ENCODE measurements at places on chromosomes 4 and X.

DNA sequence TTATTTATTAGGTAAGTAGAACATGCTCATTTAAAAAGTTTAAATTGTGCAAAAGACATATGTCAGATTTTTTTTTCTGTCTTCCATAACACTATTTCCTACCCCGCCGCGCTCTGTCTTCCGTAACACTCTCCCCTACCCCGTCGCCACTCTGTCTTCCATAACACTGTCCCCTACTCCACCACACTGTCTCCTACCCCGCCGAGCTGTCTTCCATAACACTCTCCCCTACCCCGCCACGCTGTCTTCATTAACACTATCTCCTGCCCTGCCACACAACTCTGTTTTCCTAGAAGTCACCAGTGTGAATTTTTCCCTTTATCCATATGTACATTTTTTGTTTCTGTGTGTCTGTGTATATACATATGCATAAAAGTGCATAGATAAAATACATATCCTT is 4.4 kb downstream of the MSMO1 start:
- no peak for DNase-seq

GRCh38 chr4:1222036-1222789 is 26.7 kb downstream of the CTBP1 start:
- no peak for DNase-seq

- DNase-seq, result no peak
Observed at GRCh38 chrX:118016422-118016821, 100.2 kb downstream of the KLHL13 start.

- no peak for DNase-seq
Observed at GRCh38 chr4:30802622-30803323, 82.6 kb downstream of the PCDH7 start.

GRCh38 chrX:135697601-135698000 is 15.8 kb upstream of the CT45A1 start:
- no peak for DNase-seq

DNA sequence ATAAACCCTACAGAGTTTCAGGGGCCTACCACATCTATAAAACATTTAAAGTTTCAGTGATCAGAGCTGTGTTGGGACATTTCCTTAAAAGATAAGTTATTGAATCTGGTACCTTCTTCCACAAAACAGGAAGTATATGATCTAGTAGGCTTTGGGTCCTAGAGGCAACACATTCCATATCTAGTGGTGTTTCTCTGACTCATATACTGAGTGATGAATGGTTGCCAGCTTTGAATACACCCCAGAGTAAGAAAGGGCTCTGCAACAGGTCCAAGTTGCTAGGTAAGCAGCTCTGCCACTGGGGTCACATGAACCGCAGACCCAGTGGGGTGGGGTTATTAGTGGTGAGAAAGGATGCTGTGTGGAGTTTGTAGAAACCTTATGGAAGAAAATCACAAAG is 32.4 kb upstream of the BLTP1 start:
- no peak for DNase-seq

DNA sequence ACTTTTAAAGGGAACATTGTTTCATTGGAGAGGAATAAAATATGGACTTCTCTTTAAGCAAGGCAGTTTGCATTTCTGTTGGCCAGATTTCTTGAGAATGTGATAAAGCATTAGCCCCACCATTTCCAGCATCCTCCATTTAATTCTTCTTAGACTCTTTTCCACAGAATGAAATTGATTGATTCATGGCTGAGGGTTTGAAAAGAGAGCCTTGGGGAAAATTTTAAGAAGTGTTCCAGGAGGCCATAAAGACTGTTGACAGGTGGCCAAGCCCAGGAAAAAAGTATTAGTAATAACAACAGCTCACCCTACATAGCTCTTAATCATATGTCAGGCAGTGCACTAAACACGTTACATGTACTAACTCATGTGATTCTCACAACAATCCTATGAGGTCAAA is 53.4 kb downstream of the SHROOM3 start:
- DNase-seq, result no peak

- no peak for DNase-seq
Observed at GRCh38 chrX:7059214-7059838, 88.2 kb upstream of the STS start.

- DNase-seq, result no peak
Observed at GRCh38 chr4:87377816-87378215, 13.2 kb downstream of the HSD17B11 start.

DNA sequence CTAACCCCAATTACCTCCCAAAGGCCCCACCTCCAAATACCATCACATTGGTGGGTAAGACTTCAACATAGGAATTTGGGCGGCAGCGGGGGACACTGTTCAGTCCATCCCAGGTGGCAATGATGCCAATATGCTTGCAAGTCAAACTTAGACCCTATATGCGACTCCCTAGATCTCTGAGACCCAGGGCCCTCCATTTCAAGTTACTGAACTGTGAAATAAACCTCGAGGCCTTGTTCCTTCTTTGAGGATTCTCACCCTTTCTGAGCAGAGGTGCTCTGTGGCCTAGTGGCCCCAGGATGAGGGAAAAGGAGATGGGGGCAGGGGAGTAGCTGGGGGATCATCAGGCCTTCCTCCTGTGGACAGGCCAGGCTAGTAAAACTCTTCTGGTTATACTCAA is 44.7 kb downstream of the CNGA2 start:
- no peak for DNase-seq

- DNase-seq, result no peak
Observed at GRCh38 chr4:17241835-17242234, 270.1 kb downstream of the QDPR start.

- peak; percentile 35 for DNase-seq
Observed at GRCh38 chr4:174521800-174522182, 497 bp downstream of the HPGD start.

GRCh38 chrX:108165383-108166111 is 74.0 kb downstream of the ATG4A start:
- no peak for DNase-seq

GRCh38 chr4:26377328-26378311 is 56.8 kb downstream of the RBPJ start:
- DNase-seq, result no peak

DNA sequence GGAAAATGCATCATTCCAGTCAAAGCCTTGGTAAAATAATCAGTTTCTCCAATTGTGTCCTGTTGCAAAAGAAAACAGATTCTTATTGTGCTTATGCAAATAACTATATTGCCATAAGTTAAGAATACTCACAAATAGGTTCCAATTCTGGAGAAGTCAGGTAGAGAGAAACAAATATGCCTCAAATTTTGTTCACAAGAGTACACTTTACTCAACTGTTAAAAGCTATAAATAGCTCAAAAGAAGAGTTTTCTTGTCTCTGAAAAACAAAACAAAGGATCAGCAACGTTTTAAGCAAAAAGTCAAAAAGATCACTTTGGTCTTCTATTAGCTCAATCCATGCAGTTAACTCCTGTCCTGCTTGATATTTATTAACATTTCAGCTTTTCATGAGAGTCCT is 21.9 kb downstream of the SYTL5 start:
- DNase-seq, result no peak

DNA sequence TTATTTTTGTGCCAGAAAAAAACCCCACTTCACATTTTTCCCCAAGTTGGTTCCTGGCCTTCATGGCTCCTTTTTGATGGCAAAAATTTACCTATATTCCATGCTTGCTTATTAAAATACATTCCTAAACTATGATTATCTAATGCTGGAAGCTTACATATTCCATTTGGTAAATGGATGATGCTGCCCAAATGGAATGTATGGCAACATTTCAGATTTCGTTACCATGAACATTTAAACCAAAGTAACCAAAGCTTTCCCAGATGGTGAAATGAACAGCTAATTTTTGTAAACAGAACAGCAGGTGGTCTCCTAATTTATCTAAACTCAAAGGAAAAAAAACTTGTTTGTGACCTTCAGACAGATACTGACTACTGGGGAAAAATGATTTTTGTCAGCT is 110.8 kb upstream of the TEX13A start:
- DNase-seq, result no peak

DNA sequence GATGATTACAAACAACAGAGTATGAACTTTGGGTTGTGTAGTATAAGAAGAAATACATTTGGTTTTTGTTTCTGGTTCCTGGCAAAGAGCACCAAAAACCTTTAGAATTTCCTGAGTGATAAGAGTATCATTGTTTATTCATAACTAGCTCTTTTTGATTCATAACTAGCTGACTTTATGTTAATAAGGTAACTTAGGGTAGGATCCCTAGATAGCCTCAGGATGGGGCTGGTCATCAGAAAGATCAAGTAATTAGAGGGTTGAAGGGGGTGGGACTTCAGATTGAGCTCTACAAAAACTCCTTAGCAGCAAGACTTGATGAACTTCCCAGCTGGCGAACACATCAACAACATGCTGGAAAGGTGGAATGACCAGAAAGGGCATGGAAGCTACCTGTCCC is 166.5 kb downstream of the SCFD2 start:
- no peak for DNase-seq

DNA sequence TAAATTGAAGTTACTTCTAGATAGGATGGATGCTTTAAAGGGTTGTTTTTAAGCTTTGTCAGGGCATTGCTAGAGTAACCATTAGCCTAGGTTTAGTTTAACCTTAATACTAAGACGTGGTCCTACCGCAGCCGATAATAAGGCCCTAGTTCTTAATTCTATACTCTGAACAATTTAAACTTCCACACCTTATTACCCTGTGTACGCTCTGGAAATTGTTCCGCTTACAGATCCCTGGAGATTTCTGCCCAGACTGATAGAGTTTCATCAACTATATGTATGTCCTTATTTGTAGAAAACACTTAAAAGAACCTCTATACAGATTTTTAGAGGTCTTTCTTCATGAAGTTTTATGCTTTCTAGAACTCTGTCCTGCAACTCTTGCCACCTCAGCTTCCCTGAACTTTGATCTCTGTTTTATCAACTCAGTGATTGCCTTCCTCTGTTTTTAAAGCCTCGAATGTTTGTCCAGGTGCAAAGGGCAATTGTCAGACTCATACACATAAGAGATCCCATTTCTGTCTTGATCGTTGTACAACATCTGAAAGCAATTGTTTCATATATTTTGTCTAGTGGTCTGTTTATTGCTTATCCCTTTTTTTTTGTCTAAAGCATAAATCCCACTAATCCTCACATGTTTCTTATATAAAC is 71.1 kb upstream of the VCX start:
- no peak for DNase-seq

DNA sequence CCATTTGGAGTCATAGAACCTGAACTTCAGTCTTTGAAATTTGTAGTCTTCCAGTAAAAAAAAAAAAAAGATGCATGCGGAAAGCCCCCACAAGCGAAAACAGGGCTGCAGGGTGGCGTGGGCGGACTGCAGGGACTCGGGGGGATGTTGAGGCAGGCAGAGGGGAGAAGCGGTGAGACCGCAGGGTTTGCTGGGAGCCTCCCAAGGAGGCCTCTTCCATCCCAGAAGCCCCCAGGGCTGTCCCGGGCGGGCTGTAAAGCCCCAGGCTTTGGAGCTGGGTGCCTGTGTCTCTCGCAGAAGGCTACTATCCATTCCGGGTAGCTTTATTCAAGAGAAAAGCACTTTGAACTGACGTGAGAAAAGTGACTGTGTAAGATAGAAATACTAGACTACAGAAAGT is 46.7 kb upstream of the TADA2B start:
- no peak for DNase-seq

DNA sequence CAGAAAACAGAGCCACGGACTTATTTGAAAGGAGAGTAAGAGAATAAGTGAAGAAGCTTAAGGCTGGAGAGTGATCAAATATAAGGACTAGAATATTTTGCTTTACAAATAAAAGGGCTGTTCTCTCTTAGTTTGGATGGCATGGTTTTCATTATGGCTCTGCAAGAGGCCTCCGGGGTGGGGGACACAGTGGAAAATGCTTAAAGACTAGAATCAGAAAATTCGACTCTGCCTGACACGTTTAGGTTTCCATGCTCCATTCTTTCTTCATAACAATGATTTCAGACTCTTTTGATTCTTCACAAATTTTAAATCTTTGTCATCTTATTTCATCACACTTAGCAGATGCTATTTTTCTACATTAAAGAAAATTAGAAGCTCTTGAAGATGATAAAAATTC is 632.4 kb upstream of the BOD1L1 start:
- no peak for DNase-seq

DNA sequence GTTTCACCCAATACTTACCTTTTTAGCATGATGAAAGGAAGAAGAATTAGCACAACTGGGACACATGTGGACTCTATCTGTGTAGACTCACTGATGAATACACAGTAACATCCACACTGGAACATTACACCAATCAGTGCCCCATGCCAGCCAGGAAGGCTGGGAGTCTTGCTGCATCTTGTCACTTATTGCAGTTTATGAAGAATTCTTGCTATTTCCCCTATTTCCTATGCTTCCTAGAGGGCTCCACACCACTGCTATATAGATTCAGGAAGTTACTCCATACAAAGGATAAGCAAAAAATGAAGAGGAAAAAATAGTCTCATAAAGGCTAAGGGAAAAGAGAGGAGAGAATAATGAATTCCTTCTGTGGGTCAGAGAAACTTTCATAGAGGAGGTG is 201.0 kb downstream of the CAMK2D start:
- no peak for DNase-seq

DNA sequence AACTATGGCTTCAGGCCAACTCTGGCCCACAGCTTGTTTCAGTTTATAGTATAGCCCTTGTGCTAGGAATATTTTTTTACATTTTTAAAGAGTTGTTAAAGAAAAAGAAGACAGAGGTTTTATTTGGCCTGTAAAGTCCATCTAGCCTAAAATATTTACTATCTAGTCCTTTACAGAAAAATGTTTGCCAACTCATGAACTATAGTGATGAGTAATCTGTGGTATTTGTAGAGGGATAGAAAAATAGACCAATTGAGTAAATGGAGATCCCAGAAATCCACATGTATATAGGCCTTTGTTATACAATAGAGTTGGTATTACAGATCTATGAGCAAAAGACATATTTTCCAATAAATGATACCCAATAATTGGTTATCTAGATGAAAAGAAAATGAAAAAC is 288.7 kb downstream of the PRDM5 start:
- DNase-seq, result no peak

DNA sequence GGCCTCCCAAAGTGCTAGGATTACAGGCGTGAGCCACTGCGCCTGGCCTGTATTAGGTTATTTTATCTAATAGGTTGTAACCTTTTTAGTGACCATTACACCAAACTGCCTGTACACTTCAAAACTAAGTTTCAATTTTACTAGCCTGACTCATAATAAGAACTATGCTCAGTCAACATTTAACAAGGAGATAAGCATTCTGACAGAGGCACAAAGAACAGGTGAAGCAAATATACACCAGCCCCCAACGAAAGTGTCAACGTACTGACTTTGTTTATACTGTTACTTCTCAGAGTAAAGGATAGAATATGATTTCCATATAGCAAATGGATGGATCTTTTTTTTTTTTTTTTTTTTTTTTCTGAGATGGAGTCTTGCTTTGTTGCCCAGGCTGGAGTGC is 62.8 kb downstream of the SHISA3 start:
- no peak for DNase-seq

Data from activated CD4-positive, CD25-positive, alpha-beta regulatory T cell treated with anti-CD3 and anti-CD28 coated beads, Interleukin-2, amount 50 U/mL, for 72 hours (primary cell).